Tibial artery (tissue), 4 donors: ENCODE measurements at places on chromosomes 7 and 10.

DNA sequence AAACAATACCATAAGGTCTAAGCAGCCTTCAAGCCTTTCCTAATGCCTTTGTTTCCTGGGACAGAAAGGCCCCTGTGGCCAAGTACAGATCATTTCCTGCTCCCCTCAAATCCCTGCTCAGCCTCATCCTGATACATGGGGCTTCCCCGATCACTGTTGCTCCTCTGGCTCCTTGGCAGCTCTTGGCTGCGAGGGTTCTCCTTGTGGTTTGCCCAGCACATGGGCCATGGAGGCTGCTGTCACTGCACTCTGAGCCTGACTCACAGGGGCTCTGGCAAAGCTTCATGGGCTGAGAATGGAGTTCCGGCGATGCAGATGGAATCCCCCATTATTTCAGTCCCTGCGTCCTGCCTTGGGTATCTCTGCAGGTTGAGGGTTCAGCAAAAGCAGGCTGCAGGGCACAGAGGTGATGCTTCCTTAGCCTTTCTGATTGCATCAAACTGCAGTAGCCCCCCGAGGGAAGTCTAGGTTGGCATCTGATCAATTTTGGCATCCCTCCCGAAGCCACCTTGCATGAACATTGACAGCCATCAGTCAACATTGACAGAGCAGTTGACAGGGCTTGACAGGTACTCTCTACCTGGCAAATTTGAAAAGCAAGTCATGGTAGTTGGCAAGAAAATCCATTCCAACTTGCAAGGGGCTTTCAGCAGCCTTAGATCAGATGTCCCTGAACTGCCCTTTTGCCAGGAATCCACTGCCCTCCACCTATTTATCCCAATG is 168.6 kb downstream of the GFRA1 start:
- no peak for DNase-seq

GRCh38 chr10:50279489-50279888 is 28.2 kb upstream of the ASAH2 start:
- DNase-seq: no peak

GRCh38 chr10:121522831-121523230 is 75.4 kb downstream of the FGFR2 start:
- DNase-seq: no peak

- DNase-seq: no peak
These were observed 4.8 kb upstream of the PRRT4 start for GRCh38 chr7:128366300-128366699.

DNA sequence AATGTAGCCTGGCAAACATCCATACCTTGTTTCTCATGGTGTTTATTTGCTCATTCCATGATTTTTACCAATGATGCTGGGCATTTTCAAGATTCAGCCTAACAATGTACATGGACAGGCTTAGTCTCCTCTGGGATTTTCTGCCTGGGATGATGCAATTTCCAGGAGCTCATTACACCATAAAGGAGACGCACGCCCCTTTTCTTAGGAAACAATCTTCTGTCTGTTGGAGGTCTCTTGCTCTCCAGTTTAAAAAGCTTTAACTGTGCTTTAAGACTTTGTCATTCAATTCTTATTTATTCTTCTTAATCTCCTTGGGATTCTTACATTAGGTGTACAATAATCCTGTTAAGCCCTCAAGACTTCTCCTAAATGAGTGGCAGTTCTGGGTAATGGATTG is 150.3 kb upstream of the NRP1 start:
- peak; percentile 29 for DNase-seq

DNA sequence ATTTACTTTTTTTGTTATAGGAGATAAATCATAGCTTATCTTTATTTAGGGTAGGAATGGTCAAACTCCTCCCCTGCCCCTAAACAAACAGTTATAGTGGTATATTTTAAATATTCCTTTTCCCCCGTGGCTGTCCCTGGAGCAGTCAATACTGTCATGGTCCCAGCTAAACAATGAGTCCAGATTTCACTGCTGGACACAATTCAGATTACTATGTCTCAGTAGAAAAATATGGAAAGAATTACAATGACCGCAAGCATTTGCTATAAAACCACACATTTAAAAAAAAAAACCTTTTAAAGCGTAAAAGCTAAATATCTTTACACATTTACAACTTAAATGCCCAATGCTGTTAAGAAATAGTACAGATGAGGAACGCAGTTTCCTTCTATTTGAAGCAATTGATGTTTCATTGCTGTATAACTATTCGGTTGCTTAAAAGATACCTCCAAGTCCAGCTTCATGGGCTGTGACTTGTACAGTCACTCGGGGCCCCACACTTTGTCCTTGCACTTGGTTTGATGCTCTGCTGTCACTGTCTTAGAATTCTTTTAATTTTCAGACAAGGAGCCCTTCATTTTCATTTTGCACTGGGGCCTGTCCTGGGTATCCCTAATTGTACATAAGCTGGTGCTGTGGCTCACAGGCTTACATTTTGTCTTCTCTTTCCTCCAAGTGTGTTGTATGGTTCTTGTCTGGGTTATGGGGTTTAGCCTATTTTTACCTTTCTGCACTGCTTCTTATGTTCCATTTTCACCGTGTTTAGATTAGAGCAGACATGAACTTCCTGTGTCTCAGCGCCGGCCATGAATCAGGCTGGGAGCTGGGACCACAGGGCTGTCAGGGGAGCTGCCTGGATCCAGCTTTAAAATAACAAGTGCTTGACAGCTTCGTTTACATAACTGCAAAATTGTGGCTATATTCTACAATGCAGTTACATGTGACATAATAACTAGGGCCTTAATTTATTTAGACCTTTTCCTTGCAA is 530.2 kb upstream of the FZD8 start:
- DNase-seq: no peak

DNA sequence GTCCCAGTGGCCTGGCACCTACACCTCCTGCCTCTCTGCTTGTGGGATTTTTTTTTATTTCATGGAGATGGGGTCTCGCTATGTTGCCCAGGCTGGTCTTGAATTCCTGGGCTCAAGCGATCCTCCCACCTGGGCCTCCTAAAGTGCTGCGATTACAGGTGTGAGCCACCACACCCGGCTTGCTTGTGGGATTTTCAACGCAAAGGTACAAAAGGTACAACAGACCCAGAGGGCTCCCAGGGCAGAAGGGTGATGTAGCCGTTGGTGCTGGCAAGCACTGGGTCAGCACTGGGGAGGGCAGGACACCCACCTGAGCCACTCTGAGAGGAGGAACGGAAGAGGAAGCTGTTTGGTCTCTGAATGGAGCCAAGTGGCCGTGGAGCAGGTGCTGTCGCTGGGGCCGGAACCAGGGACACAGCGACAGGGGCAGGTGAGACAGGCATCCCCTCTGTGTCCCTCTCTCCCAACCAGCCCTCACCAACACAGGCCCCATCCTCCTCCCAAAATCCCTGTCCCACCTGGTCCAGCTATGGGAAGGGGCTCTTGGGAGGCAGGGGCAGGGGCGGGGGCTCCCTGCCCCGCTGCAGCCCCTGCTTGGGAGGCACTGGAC is 2.8 kb upstream of the SAP25 start:
- DNase-seq: no peak

GRCh38 chr10:101031796-101032636 is 982 bp downstream of the SFXN3 start:
- DNase-seq: peak; percentile 87

- DNase-seq: no peak
These were observed 106.9 kb downstream of the ZNF467 start for GRCh38 chr7:149666360-149666945.

DNA sequence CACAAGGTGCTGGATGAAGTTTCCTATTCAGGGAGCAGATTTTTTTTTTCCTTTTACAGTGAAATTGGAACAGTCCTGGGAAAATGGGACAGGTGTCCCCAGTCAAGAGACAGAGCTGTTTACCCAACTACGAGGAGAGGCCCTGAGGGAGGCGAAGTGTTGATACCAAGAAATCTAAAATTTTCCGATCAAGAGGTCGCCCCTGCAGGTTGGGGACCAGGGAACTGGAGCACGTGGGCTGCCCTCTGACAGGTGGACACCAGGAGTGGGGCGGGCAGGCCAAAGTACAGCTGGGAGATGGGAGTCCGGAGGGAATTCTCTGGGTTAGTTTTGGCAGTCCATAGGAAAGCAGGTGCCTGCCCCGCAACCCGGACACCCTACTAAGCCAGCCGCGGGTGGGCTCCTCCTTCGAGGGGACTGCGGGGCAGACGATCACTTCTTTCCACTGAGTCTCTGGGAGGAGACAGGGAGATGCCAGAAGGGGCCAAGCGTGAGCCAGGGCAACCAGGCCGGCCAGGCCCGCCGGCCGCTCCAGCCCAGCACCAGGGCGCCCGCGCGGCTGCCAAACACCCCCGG is 965 bp upstream of the CAMK1D start:
- DNase-seq: no peak

- no peak for DNase-seq
These were observed 40.8 kb downstream of the TBXAS1 start for GRCh38 chr7:139869886-139870285.

DNA sequence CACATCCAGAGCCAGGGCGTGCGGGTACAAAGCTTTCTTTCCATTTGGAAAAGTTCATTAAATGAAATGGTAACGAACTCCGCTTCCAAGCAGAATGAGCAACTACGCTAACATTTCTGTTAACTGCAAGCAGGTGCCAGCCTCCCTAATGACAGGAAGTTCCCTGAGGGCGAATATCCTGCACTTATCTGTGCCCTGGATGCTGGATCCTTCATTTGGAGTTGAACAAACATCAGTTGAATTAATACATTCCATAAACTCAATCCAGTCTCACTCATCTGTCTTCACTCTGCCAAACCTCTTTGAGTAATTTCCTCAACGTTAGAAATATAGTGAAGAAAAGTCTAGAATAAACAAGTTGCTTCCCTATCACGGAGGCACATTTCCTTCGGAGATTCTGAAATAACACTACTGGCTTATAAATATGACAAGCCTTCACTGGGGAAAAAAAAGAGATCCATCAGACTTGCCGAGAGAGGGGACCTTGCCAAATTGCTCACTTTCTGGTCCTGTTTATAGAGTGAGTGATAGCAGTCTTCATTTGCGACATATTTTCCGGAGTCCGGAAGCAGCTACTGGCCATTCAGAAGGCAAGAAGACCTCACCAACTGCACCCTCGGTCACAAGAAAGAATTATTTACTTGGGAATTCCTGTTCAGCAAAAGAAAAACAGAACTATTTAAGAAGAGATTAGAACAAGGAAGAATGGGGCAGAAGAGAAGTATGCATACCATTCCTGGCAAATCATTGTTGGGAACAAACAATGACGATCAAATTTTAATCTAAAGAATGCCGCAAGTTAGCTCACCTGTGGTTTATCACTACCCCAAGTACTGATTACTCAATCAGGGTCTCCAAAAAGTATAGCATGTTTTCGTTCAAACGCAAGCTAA is 196.4 kb downstream of the FAM107B start:
- DNase-seq: peak; percentile 76

DNA sequence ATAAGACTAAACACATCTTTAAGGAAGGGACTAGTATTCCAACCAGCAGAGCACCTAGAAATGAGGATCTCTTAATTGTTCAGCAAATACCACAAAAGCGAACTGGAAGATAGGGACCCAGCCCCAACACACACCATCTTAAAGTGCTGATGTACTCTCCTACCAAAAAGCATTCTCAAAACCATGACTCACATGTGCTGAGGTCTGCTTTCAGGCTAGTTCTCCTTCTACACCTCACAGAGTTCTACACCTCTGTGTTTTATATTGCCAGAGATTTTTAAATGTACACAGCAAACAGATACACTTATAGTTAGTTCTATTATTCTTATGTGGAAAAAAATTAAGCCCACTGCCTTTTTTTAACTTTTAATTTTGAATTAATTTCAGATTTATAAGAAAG is 191.9 kb downstream of the DOCK4 start:
- DNase-seq: no peak

GRCh38 chr10:13812804-13813203 is 226.0 kb downstream of the PRPF18 start:
- DNase-seq: no peak

DNA sequence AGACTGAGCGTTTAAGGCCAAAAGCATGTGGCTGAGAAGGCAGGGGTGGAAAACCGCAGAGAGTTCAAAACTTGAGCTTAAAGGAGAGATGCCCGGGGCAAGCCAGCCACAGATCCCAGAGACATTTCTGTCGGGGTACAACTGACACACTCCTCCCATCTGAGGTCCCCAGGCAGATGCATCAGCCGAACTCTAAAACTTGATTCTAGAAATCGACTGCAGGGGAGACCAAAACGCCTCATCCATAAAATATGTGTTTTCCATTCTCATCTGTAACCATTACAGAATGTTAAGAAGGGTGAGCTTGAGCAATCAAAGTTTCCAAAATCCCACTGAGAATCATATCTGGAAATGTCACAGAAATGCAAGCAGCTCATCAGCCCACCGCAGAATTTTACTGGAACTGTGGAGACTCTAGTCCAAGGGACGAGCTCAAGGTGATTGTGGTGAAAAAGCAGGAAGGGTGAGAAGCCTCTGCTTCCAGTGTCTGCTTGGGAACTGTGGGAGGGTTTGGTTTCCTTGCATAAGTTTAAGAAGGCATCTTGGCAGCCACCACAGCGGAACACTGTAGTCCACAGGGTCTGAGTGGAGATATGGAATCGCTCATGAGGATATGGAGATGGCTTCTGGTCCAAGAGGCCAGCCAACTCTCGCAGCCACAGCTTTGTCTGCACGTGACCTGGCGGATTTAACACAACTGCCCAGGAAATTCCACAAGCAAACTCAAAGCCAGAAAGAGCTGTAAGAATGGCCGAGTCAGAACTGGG is 249.2 kb downstream of the SFMBT2 start:
- peak; percentile 79 for DNase-seq

DNA sequence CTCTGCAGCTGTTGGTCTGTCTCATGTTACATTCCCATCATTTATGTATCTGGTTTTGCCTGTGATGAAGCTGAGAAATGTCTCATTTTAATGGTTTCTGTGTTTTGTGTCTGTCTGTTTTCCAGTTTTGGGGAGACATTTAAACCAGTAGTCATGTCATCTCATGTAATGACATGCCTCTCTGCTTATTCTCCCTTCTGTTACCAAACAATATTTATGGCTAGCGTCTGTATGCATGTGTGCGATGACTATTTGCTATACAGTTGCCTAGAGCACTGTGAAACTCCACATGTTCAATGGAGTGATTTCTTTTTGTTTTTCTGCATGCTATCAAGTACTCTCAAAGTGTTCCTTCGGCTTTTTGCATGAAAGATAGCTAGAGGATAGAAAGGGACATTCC is 132.0 kb downstream of the ST7 start:
- no peak for DNase-seq

GRCh38 chr10:45673074-45673648 is 589 bp upstream of the ZFAND4 start:
- DNase-seq: no peak
